ENCODE measurements at places on chromosomes 4 and X.
A peak's percentile ranks its signal among the peaks of the same experiment; 100 is the strongest.

- DNase-seq = no peak
Observed at GRCh38 chr4:2745981-2746806, 9.9 kb downstream of the TNIP2 start.

GRCh38 chr4:1364217-1364616 is 17.2 kb downstream of the UVSSA start:
- DNase-seq = no peak

GRCh38 chr4:64584981-64585557 is 175.8 kb upstream of the TECRL start:
- peak; percentile 60 for DNase-seq

GRCh38 chr4:143359644-143360193 is 23.0 kb downstream of the GAB1 start:
- no peak for DNase-seq

GRCh38 chrX:120677004-120677652 is 47.3 kb upstream of the C1GALT1C1 start:
- DNase-seq = no peak

DNA sequence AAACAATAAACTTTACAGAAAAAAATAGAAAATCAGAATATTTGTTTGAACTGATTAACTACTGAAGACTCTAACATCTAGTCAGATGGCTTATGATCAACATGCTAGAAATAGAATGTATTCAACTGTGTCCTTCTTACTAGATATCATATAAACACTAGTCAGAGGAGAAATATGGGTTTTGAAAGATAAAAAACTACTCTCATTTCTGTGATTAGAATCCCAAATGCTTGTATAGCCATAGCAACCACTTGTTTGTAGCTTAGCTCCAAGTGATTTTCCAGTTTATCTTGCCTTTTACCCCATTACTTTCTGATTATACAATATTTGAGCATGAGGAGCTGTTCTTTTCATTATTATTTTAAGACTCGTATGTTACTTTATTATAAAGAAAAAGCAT is 31.2 kb downstream of the USP38 start:
- DNase-seq = no peak

DNA sequence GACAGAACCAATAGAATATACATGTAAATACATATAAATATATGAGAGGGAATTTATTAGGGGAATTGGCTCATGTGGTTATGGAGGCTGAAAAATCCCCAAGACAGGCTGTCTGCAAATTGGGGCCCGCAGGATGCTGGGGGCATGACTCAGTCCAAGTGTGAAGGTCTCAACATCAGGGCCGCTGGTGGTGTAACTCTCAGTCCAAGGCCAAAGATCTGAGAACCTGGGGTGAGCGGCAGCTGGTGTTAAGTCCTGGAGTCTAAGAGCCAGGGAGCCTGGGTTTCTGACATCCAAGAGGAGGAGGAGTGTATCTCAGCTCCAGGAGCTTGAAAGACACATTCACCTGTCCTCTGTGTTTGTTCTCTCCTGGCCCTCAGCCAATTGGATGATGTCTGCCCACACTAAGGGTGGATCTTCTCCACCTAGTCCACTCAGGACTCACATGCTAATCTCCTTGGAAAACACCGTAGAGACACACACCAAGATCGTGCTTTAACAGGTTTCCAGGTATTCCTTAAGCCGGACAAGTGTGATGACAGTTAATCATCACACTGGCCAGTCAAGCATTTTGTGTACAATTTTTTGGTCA is 28.9 kb downstream of the TIGD2 start:
- DNase-seq = no peak

- no peak for DNase-seq
Observed at GRCh38 chr4:126247409-126247808, 932.7 kb downstream of the FAT4 start.

DNA sequence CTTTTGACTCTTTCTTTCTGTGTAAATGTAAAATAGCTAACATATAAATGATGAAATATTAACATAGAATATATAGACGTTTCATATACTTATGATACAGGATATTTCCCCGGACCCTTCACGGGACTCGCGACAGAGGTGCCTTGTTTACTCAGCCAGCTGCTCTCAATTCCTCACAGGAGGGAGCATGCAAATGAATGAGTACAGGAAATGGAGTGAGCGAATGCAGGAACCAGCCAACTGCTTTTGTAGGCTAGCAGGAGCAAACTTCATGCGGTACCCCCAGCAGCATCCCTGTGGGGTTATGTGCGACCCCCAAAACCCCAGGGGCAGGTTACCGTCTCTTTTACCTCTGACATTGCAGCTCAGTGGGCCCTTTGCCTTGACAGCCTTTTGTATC is 110.3 kb upstream of the PDHA2 start:
- no peak for DNase-seq

- DNase-seq = no peak
Observed at GRCh38 chr4:41750121-41750625, 1.6 kb upstream of the PHOX2B start.

GRCh38 chr4:33930497-33930896 is 2313.8 kb downstream of the ARAP2 start:
- DNase-seq = no peak

GRCh38 chr4:5757954-5758353 is 47.0 kb downstream of the EVC start:
- DNase-seq = no peak
